ENCODE measurements at places on chromosomes 3 and 15. TPM values are rescaled to one million over a fixed set of nuclear protein-coding genes. Genes with fewer than 3 reads are reported as not detected.

- no peaks in the 10 kb centered on the region for H3K36me3 ChIP-seq
- H3K4me3 ChIP-seq: no peak overlapping the region
- no peak overlapping the region for H3K27ac ChIP-seq
- no peaks in the 10 kb centered on the region for H3K27me3 ChIP-seq
- H3K4me1 ChIP-seq: no peaks in the 10 kb centered on the region
- DNase-seq: no peak
These were observed 47.3 kb upstream of the NR2C2 start for GRCh38 chr3:14899993-14900618.

DNA sequence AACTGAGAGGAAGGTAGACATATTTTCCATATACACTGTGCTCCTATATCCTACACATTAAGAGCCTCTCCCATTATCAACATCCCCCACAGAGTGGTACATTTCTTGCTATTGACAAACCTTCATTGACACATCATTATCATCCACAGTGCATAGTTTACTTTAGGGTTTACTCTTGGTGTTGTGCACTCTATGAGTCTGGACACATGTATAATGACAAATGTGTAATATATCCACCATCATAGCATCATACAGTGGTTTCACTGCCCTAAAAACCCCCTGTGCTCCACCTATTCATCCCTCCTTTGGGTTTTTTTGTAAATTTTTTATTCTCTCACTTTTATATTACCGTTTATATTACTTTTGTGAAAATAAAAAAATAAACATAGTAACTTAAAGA, 22.2 kb upstream of the CLDN18 start:
- H3K4me3 ChIP-seq: no peak overlapping the region
- no peak overlapping the region for H3K27ac ChIP-seq
- no peaks in the 10 kb centered on the region for H3K36me3 ChIP-seq
- DNase-seq: no peak

DNA sequence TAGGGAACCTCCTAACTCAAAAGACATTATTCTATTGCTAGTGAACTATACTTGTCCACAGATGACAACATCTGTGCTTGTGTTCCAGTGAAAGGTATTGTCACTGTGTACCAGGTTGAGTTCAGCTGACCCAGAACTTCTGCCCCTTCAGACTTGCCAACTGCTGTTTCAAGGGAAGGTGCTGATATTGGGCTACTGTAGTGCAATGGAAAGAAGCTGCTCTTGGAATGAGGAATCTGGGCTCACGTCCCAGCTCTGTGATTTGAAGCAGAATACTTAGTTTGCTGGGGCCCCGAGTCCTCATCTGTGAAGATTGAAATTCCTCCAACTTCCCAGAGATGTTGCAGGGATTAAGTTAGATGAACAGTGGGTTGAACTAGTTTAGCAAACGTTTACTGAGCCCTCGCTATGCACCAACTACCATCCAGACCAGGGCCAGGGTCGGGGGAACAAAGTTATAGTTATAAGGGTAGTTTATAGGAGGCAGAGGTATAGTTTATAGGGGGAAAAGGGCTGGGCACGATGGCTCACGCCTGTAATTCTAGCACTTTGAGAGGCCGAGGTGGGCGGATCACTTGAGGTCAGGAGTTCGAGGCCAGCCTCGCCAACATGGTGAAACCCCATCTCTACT, 15.9 kb upstream of the UMPS start:
- H3K36me3 ChIP-seq: no peaks in the 10 kb centered on the region
- DNase-seq: no peak
- no peaks in the 10 kb centered on the region for H3K4me1 ChIP-seq
- H3K27me3 ChIP-seq: no peaks in the 10 kb centered on the region

- no peaks in the 10 kb centered on the region for H3K27me3 ChIP-seq
- no peaks in the 10 kb centered on the region for H3K36me3 ChIP-seq
- DNase-seq: no peak
- no peak overlapping the region for H3K27ac ChIP-seq
- H3K4me1 ChIP-seq: no peaks in the 10 kb centered on the region
These were observed 183.2 kb downstream of the MEGF11 start for GRCh38 chr15:66070220-66070934.

- H3K4me1 ChIP-seq: no peaks in the 10 kb centered on the region
- H3K4me3 ChIP-seq: no peak overlapping the region
- H3K27ac ChIP-seq: no peak overlapping the region
- H3K27me3 ChIP-seq: no peaks in the 10 kb centered on the region
These were observed 100.4 kb upstream of the TP63 start for GRCh38 chr3:189530822-189531221.

DNA sequence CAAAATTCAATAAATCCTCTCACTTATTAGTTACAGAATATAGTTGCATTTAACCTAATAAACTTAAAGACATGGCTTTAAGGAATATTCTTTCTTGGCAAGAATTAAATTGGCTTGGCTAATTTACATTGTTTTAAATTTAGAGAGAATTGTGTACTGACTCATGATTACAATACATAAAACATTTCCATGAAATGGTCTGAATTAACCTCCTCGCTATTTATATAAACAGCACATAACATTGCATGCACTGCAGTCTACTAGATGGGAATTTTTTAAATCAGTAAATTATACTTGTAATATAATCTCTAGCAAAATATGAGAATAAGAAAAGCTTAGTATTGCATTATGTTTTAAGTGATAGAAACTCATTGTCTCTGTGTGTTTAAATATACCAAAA, 268.9 kb downstream of the SHOX2 start:
- no peak overlapping the region for H3K27ac ChIP-seq
- no peaks in the 10 kb centered on the region for H3K27me3 ChIP-seq
- no peaks in the 10 kb centered on the region for H3K4me1 ChIP-seq
- H3K36me3 ChIP-seq: no peaks in the 10 kb centered on the region
- no peak for DNase-seq

DNA sequence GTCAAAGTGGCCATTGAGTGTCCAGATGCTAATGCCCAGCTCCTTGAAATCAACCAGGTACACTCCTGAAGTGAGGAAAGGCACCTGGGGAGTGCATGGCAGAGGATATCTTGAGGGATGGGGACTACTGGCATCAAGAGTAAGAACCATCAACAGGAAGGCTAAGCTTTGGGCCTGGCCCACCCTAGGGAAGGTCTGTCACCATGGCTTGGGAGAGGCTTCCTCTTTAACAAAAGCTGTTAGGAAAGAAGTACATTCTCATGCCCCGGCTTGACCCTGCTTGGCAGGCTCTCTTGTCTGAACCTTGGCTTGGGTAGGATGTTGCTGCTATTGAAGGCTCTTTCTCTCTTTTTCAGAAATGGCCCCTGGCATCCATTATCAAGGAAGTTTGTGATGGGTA, 43.7 kb upstream of the TUBGCP5 start:
- no peak for DNase-seq
- no peaks in the 10 kb centered on the region for H3K4me1 ChIP-seq
- H3K36me3 ChIP-seq: no peaks in the 10 kb centered on the region
- no peak overlapping the region for H3K4me3 ChIP-seq
- no peak overlapping the region for H3K27ac ChIP-seq
- H3K27me3 ChIP-seq: no peaks in the 10 kb centered on the region

- no peaks in the 10 kb centered on the region for H3K27me3 ChIP-seq
- DNase-seq: no peak
- H3K4me1 ChIP-seq: peaks cover 48% of the 10 kb centered on the region
- peak overlapping the region; percentile 42 for H3K27ac ChIP-seq
- H3K4me3 ChIP-seq: no peak overlapping the region
These were observed 12.1 kb downstream of the CHSY1 start for GRCh38 chr15:101239724-101240136.

- no peaks in the 10 kb centered on the region for H3K27me3 ChIP-seq
- H3K4me3 ChIP-seq: no peak overlapping the region
- H3K36me3 ChIP-seq: no peaks in the 10 kb centered on the region
- H3K4me1 ChIP-seq: no peaks in the 10 kb centered on the region
- H3K27ac ChIP-seq: no peak overlapping the region
These were observed 92.7 kb upstream of the CFAP20DC start for GRCh38 chr3:59142556-59142955.

- H3K4me3 ChIP-seq: no peak overlapping the region
- H3K27ac ChIP-seq: no peak overlapping the region
- no peaks in the 10 kb centered on the region for H3K4me1 ChIP-seq
- H3K27me3 ChIP-seq: no peaks in the 10 kb centered on the region
- DNase-seq: no peak
These were observed 302.9 kb upstream of the TRIM42 start for GRCh38 chr3:140375002-140375401.

RBPMS2 gene
- total RNA-seq: 0.32 TPM

PTH1R gene
- not detected for total RNA-seq

UBA7 gene
- 436 TPM for total RNA-seq

GABRR3 gene
- total RNA-seq: not detected
